ENCODE measurements at places on chromosomes 1 and 21. TPM values are rescaled to one million over a fixed set of nuclear protein-coding genes. Genes with fewer than 3 reads are reported as not detected.

DNA sequence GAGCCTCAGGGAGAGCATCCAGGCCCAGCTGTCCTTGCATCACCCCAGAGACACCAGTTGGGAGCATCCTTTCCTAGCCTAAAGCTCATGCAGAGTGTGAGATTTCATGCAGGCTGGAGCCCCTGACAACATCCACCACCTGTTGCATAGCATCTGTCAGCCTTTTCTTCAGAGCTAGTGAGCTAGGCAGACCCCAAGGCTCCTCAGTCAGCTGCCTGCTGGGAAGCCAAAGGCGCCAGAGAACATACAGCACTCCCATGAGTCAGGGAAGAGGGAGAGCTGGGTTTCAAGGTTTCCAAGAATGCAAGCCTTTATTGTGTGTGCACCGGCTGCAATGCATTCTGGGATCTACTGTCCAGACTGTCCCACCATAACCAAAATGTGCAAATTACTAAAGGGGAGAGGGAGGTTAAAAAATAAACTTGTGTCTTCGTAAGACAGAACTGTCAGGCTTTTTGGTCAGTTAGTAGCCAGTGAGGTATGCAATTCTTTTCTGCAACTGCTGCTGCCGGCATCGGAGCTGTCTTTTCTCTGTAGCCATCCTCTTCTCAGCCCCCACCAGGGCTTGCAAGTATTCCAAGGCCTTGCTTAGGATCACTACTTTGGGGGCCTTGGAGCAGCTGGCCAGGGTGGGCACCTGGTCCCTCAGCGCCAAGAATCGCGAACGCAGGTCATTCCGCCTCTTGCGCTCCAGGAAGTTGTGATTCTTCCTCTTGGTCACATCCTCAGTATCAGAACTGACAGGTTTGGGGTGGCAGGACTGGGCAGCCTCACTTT is 4.6 kb downstream of the MYCL start:
- no peak overlapping the region for H3K27ac ChIP-seq
- peak; percentile 91 for DNase-seq
- peaks cover 16% of the 10 kb centered on the region for H3K27me3 ChIP-seq
- H3K4me1 ChIP-seq = peaks cover 39% of the 10 kb centered on the region

The GBP6 gene
- total RNA-seq = not detected

DNA sequence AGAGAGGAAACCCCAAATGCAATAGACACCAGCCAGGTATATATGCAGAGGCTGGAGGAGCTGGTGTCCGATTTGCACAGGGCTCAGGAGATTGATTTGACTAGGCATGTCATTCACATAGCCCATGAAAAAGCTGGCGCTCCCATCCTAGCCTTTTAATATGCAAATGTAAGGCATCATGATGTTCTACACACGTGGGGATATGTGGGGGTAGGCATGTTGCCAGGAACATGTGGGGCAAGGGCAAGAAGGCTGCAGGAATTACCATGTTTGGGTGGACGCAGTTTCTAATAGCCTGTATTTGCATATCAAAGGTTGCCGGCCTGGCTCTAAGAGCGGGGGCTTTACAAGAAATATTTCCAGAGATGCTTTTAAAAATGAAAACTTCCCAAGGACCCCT is 11.7 kb upstream of the SH3GLB1 start:
- peaks cover 6% of the 10 kb centered on the region for H3K27me3 ChIP-seq
- H3K27ac ChIP-seq = no peak overlapping the region
- H3K4me3 ChIP-seq = no peak overlapping the region
- H3K36me3 ChIP-seq = no peaks in the 10 kb centered on the region
- peaks cover 9% of the 10 kb centered on the region for H3K4me1 ChIP-seq

DNA sequence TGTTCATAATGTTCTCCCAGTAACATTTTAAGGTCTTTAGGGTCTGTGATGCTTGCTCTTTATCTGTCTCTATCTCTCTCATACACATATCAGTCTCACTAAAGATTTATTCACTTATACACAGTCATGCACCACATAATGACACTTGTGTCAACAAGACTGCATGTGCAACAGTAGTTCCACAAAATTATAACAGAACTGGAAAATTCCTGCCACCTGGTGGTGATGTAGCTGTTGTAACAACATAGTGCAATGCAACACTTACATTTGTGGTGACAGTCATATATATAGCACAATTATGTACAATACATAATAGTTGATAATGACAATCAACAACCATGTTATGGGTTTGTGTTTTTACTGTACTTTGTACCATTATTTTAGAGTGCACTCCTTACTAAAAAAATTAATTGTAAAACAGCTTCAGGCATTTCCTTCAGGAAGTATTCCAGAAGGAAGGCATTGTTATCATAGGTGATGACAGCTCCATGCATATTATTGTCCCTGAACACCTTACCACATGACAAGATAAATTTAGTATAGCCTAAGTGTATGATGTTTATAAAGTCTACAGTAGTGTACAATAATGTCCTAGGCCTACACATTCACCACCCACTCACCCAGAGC is 8.1 kb downstream of the TDRD5 start:
- no peaks in the 10 kb centered on the region for H3K36me3 ChIP-seq
- no peak overlapping the region for H3K27ac ChIP-seq
- H3K27me3 ChIP-seq = no peaks in the 10 kb centered on the region

- peaks cover 13% of the 10 kb centered on the region for H3K4me1 ChIP-seq
- DNase-seq = no peak
- H3K4me3 ChIP-seq = no peak overlapping the region
- H3K27me3 ChIP-seq = no peaks in the 10 kb centered on the region
- peaks cover 11% of the 10 kb centered on the region for H3K36me3 ChIP-seq
Observed at GRCh38 chr1:204970937-204971336, 72.1 kb upstream of the CNTN2 start.

The PGM1 gene
- total RNA-seq = 126 TPM

DNA sequence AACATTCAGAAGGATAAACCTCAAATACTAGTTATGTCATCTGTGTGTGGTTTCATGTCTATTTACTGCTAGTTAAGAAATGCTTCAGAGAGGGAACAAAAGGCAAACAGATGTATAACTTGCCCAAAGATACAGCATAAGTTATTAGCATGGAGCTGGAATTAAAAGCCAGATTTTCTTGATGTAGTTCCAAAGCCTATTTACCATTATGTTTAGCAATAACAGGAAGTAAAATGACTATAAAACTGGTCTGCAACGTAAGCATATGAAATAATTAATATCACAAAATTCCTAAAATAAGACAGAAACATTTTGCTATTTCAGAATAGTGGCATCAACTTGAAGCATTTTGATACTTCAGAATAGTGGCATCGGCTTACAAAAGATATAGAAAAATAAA is 1232.8 kb downstream of the NCAM2 start:
- H3K27me3 ChIP-seq = no peaks in the 10 kb centered on the region
- H3K36me3 ChIP-seq = no peaks in the 10 kb centered on the region
- no peaks in the 10 kb centered on the region for H3K4me1 ChIP-seq
- H3K4me3 ChIP-seq = no peak overlapping the region

GRCh38 chr1:26785611-26786436 is 1.9 kb upstream of the PIGV start:
- H3K27ac ChIP-seq = peak overlapping the region; percentile 98
- H3K27me3 ChIP-seq = no peaks in the 10 kb centered on the region
- DNase-seq = no peak

All from osteoblast (primary cell).